ENCODE measurements at places on chromosomes 6 and 20. TPM values are rescaled to one million over a fixed set of nuclear protein-coding genes. Genes with fewer than 3 reads are reported as not detected.

Gene NUS1
- total RNA-seq: 18.8 TPM

DNA sequence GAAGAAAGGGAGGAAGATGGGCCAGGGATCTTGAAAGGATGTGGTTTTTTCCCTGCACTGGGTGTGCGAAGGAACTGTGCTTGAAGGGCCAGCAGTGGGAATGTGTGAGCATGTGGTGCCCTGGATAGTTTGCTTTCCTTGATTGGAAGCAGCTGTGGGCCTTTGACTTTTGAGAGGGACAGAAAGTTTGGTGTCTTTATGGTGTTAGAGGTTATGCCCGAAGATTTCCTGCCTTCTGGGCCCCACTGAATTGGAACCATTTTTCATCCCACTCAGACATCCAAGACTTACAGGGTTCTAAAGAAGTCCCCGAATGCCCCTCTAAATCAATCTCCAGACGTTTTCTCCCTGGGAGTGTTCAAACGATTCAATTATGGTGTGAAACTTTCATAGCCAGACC, 23.5 kb upstream of the EDN3 start:
- no peak for DNase-seq

Gene TRDN
- total RNA-seq: not detected

DNA sequence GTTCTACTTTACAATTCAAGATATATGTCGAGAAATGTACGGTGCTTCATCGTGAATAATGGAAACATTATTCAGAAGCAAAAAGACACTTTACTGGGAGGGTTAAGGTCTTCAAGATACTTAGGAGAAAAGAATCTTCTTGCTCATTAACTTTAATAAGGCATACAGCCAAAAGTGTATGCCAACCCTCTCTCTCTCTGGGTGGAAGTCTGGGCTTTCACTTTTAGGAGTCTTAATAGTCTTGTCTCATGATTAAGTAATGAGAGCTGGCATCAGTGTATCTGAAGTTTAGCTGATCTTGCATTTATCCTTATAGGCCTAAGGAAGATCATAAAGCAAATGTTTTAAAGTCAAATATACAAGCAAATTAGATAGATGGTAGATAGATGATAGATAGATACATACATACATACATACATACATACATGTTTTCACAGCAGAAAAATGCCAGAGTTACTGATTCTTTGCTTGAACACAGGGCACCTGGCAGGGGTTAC, 21.5 kb downstream of the OLIG3 start:
- DNase-seq: no peak

DNA sequence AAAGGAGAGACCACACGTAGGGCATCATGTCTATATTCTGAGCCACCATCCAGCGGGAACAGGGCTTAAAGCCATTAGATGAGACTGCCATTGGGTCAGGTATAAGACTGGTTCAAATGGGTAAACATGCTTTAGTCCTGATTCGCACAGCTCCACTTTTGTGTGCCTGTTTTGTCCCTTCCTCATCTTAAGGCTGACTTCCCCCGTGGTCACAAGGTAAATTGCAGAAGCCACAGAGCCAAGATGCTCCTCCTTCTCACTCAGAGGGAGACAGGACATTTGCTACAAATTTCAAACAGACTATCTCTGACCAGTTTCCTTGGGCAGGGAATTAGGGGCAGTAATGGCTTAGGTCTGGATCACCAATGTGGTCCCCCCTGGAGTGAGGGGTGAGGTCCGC, 11.4 kb upstream of the IFNGR1 start:
- DNase-seq: no peak

GRCh38 chr6:53175027-53175426, 26.4 kb upstream of the GCM1 start:
- no peak for DNase-seq

DNA sequence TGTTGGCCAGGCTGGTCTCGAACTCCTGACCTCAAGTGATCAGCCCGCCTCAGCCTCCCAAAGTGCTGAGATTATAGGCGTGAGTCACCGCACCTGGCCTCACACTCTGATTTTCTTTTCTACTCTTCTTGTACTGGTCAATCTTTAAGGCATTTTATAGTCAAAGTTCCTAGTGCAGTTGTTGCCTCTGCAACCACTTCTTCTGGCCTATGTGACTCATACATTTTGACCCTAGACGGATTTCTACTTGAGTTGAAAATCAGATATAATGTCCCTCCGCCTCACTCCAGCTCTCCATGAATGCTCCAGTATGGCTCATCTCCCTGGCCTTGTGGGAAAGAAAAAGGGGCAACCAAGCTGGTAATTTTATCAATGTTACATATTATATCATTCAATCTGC, 42.4 kb downstream of the TNFRSF21 start:
- DNase-seq: no peak

- no peak for DNase-seq
Measured at GRCh38 chr6:3623451-3624249, 127.9 kb downstream of the PXDC1 start.

DNA sequence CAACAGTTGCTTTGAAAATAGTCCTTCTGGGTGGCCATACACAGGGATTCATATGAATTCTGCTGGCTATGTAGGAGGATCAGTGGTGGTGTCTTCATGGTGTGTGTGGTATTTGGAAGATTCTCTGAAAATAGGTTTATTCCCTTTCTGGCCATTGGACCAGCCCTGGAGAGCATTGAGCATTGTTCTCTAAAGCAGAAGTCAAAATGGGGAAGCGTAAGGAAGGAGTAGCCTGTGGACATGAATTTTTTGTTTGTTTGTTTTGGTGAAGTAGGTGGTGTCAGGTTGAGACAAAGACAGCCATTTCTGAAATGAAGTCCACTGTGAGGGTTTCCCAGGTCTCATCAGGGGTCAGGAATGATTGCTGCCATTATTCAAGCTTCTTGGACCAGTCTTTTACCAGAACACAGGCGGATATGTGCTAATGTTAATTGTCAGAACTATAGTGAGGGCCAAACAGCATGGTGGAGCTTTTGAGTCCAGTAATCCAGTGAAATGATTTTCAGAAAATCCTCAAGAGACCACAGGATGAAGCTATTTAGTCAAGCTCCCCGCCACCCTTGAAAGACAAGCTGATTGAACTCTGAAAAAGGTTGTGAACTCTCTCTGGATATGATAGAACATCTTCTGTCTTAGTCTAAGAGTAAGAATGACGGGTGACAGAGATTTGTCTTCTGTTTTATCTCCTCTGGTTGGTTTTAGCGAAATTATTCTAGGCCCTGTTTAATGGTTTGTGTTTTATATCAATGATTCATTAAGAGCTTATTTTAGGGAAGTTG, 60.0 kb downstream of the DNAH8 start:
- no peak for DNase-seq

GRCh38 chr20:694496-694895, 18.9 kb upstream of the SCRT2 start:
- DNase-seq: no peak

- peak; percentile 75 for DNase-seq
Measured at GRCh38 chr20:61185841-61186601, 66.0 kb upstream of the CDH4 start.

GRCh38 chr6:7173843-7174503, 66.2 kb downstream of the RREB1 start:
- DNase-seq: no peak

DNA sequence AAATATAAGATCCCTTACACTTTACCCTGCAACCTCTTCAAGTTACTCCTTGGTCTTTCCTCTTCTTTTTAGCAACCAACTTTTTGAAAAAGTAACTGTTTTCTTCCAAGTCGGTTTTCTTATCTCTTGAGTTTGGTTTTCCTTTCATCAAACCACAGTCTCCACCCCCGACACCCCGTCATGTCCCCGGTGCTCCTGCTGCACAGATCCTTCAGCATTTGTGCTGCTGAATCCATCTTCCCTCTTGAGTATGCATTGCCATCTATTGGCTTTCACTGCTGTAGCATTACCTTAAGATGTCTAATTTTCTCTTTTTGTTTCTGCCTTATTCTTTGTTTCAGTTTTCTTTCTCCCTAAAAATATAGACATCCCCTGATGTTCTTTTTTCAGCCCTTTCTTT, 11.9 kb upstream of the TNFRSF21 start:
- DNase-seq: no peak

- peak; percentile 99 for DNase-seq
Measured at GRCh38 chr6:168007592-168008338, 10.3 kb downstream of the KIF25 start.

Gene CGA
- not detected for total RNA-seq

GRCh38 chr6:156590482-156590881, 186.7 kb upstream of the ARID1B start:
- no peak for DNase-seq

Gene CST5
- not detected for total RNA-seq

GRCh38 chr6:170107606-170108222, 183.2 kb downstream of the DLL1 start:
- no peak for DNase-seq

Gene FOXS1
- not detected for total RNA-seq

GRCh38 chr20:22617160-22617559, 32.8 kb upstream of the FOXA2 start:
- no peak for DNase-seq

- no peak for DNase-seq
Measured at GRCh38 chr20:41664584-41664983, 46.4 kb upstream of the CHD6 start.

Gene KCNK16
- not detected for total RNA-seq

Gene RUNX2
- total RNA-seq: 13.1 TPM

DNA sequence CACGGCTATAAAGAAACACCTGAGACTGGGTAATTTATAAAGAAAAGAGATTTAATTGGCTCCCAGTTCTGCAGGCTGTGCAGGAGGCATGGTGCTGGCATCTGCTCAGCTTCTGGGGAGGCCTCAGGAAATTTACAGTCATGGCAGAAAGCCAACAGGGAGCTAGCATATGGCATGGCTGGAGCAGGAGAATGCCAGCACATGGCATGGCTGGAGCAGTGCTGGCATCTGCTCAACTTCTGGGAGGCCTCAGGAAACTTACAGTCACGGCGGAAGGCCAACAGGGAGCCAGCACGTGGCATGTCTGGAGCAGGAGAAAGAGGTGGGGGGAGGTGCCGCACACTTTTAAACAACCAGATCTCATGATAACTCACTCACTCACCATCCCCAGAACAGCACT, 32.5 kb upstream of the DACT2 start:
- DNase-seq: no peak

Gene RAET1G
- total RNA-seq: not detected

DNA sequence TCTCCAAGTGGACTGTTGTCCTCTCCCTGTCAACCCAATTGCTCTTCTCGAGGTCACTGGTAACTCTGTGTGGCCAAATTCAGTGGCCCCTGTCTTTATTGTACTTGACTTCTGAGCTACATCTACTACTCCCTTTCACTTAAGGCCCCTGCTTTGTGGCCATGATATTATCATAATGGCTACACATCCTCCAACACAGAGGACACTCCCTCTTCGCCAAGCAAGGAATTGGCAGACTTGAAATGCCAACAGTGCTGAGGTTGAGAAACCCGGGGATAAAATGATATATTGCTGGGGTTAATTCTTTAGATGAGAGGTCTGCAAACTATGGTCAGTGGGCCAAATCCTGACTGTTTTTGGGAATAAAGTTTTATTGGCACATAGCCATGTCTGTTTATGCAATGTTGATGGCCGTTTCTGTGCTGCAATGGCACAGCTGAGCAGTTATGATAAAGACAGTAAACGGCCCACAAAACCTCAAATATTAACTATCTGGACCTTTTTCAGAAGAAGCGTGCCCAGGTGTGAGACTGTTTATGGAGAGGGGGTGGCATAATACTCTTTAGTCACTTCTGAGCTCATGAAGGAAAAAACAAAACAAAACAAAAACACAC, 12.0 kb upstream of the MRPS10 start:
- DNase-seq: no peak

DNA sequence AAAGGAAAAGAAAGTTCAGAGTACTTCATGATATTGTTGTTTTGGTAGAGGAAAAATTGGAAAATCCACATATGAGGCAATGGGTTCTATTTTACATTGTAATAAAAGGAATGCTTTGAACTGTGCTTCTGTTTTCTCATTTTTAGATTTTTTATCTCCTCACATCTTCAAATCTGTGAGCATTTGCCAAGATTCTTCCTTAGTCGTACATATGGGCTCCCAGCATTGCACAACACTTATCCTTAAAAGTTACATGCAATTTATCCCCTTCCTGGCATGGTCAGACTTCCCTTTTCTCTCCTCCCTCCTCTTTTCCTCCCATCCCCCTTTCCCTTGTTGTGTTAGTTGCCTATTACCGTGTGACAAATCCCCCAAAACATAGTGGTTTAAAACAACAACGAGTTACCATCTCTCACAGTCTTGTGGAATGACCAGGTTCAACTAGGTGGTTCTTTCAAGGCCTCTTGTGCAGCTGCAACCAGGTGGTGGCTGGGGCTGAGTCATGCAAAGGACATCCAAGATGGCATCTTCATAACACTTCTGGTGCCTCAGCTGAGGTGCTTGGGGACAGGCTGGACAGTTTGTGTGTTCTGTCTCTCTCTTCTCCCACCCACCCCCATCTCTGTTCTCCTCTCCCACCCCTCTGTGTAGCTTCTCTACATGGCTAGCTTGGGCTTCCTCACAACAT, 68.7 kb downstream of the TXNDC5 start:
- DNase-seq: no peak

DNA sequence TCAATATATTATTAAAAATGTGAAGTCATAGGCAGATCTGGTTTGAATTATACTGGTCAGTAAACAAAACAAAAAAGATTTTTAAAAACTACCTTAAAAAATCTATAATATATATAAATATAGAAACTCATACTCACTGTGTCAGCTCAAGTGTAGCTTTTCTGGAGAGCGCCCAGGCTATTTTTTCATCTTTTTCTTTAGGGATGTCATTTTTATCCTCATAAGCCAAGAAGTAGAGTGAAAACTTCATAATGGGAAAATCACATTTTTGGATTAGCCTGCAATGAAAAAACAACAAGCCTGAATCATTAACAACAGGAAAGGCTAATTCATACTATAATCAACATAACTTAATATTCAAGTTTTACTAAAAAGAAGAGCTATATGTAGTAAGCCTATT, 18.7 kb downstream of the GLO1 start:
- DNase-seq: no peak

Gene C6orf132
- total RNA-seq: 15.3 TPM

Gene COL12A1
- 17.5 TPM for total RNA-seq

- no peak for DNase-seq
Measured at GRCh38 chr6:28515676-28516075, at the start of gene GPX6. TSS of gene GPX6 (minus strand) at chr6:28515793. CDS start at chr6:28515743, 50 bp downstream.

DNA sequence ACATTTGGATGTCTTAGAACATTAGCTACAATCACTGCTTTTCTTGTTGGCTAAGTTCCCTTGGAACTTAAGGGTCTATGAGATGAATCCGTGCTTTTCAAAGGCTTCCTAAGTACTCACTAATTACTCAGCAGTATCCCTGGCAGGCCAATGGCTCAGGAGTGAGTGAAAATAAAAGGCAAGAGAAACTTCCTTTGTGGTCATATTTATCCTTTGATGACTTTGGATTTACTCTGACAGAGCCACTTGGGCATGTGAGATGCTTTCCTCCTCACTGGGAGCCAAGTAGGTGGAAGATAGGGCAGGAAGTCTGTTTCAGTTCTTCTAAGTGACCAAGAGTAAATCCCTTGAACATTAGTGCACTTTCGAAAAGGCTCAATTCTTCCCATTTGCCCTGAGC, 224.3 kb upstream of the FOXA2 start:
- DNase-seq: no peak
